Cortex of kidney (tissue), 1 donor: ENCODE measurements at places on chromosomes 6 and 20.
A peak's percentile ranks its signal among the peaks of the same experiment; 100 is the strongest.

GRCh38 chr6:32709625-32710024 lies 31.6 kb upstream of the HLA-DQA2 start:
- DNase-seq, result no peak

DNA sequence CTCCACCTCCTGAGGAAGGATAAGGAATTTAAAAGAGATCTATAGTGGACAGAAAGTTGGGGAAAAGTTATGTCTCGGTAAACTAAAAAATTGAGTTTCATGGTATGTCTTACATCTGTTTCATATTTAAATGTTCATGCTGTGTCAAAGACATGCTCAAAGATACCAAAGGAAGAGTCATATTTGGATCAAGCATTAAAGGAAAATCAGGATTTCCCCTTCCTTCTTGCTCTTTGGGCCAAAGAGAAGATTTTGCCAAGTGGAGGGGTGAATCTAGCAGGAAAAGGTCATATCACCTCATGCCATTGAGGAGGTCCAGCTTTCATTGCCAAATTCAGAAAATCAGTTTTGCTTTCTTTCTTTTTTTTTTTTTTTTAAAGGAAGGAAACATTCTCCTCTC lies 192.4 kb downstream of the OGFRL1 start:
- no peak for DNase-seq

DNA sequence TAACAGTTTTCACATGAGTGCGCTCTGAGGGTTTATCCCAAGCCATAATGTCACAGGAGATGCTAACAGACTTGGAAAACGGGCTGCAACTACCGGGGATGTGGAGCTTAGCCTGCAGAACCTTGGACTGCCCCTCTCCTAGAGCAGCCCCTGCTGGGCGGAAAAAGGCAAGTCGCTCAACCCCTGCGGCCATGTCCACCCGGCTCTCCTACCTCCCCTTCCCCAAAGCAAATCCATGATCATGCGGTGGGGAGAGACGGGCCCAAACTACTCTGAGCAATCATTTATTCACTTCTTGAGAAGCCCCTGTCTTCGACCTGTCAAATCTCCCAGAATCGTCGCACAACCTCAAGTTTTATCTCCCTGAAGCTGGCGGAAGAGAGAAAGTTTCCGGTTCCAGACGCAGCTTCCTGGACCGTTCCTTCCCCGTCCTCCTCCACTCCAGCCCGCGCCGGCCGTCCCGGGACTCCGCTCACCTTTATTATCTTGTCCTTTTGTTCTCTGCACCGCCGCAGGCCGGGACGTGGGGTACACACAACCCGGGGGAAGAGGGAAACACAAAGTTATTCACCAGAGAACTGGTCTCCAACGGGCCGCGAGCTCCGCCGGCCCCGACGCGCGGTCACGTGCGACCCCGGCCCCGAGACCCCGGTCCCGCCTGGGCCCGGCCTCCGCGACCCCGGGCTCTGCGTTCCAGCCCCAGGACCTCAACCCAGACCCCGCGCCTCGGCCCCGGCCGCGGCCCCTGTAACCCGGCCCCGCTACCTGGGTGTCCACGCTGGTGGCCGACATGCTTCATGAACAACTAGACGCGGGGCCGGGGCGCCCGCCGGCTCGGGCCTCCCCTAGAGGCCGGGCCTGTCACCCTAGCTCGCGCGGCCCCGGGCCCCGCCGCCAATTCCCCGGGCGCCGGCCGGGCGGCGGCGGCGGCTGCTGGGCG lies 560 bp downstream of the YTHDF1 start:
- no peak for DNase-seq

- no peak for DNase-seq
These were observed 378.1 kb downstream of the BTBD9 start for GRCh38 chr6:38261626-38262025.

GRCh38 chr6:140205795-140206593 lies 831.5 kb upstream of the CITED2 start:
- DNase-seq, result no peak

- no peak for DNase-seq
These were observed 44.3 kb downstream of the TPD52L1 start for GRCh38 chr6:125197795-125198269.

DNA sequence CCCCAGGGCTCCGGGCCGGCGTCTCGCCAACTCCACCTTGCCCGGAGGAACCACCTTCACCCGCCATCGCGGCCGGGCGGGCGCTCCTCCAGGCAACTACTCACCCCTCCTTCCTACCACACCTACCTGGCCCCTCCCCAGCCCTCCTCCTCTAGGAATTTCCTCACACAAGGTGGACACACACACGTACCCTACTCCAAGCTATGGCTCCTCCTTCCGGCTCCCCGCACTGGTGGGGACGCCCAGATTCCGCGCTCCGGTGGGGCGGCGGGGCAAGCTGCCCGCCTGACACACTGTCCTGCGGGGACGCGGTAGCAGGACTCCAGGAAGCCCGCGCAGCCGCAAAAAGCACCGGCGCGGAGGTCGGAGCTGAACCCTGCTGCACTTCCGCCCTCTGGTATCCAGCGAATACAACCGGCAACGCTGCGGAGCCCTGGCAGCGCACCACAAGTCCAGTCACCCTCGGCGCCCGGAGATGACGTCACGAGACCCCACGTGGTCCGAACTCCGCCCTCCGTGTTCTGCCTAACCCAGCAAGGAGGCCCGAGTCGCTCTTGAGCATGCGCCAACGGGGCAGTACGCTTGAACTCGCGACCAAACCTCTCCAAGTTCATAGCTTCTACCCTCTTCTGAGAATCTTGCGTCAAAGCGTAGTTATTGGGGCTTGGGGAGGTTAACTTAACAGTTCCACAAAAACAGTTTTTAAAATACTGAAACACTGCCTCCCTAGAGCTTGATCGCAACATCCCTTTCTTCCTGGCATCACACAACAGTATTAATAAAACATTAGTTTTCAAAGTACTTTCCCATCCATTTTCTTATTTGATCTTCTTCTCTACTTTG lies at the start of gene ATG5:
ATG5 (minus strand) TSS at position 425 of the 843 bp plus-strand sequence. CDS start 9,552 bp downstream, outside the sequence.
- DNase-seq, result peak; percentile 97

GRCh38 chr20:23153696-23154341 lies 67.7 kb upstream of the CD93 start:
- DNase-seq, result no peak

DNA sequence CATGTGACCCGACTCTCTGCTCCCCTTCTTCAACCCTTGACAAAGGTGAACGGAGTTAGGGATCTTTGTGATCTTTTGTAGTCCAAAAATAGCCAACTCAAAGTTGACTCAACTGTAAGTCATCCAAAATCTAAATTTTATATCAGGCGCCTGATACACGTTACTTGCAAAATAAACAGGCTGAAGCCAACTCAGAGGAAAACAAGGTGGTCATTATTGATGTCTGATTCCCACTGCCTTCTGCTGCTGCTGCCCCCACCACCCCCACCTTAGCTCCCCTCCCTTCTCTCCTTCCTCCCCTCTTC lies 13.2 kb upstream of the RNF8 start:
- DNase-seq, result no peak

DNA sequence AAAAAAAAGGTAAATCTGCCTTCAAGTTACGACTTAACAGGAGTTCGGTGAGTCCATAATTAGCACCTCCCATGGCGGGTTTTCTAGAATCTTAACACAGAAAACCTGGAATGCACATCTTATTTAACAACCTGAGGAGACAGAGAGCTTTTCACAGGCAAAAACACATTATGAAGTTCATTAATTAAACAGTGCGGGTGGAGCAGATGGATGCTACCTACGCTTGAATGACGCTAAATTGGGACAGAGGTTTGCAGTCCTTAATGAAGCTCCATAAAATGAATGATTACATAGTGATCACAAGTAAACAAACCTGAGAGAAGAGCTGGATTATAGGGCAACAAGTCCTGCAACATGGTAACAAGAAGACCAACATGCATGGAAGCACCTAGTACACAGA lies 81.0 kb downstream of the INSM1 start:
- no peak for DNase-seq

GRCh38 chr6:89999945-90000825 lies 105.9 kb downstream of the GJA10 start:
- DNase-seq, result no peak

DNA sequence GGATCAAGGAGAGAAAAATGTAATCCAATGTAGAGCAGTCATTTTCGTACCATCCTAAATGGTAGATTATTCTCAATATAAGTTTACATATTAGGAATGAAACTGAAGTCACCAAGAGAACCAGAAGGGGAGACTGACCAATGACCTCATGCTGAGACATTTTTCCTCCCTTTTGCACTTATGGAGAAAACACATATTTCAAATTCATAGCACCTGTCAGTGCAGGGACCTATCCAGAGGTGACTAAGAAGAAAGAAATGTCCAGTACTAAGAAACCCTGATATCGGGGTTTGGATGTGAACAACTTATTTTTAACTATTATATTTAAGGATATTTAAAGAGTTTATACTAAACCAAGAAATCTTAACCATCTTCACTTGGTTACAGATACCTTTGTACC lies 16.6 kb upstream of the LYRM2 start:
- no peak for DNase-seq

GRCh38 chr6:40672087-40672486 lies 84.9 kb upstream of the LRFN2 start:
- no peak for DNase-seq

DNA sequence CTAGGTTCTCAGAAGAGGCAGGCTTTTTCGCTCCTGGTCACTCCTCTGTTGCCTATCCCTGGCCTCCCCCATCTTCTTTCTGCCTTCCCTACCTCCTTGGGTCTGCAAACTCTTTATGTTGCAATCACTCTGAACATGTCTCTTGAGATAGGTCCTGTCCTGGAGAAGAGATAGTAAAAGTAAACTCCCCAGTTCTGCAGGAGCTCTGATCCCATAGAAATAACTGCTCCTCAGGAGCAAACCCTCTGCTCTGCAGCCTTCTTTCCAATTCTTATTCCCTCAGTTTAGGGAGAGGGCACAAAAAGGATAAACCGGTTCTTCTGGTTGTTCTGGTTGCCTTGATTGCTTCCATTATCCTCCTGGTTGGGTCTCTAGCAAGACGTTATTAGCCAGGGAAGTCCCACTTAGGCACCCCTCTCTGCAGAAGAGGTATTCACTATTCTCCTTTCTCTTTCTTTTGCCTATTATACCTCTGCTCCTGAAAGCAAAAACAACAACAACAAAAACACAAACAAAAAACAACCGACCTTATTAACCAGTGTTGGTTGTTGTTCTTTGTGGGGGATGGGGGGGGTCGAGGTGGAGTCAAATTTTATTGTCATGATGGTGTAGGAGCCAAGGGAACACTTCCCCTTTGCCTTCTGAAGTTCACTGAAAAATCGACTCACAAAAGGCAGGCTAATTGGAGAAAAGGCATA lies 973 bp downstream of the TRIM38 start:
- no peak for DNase-seq

- DNase-seq, result no peak
These were observed 210.1 kb downstream of the SYNDIG1 start for GRCh38 chr20:24679448-24680047.

DNA sequence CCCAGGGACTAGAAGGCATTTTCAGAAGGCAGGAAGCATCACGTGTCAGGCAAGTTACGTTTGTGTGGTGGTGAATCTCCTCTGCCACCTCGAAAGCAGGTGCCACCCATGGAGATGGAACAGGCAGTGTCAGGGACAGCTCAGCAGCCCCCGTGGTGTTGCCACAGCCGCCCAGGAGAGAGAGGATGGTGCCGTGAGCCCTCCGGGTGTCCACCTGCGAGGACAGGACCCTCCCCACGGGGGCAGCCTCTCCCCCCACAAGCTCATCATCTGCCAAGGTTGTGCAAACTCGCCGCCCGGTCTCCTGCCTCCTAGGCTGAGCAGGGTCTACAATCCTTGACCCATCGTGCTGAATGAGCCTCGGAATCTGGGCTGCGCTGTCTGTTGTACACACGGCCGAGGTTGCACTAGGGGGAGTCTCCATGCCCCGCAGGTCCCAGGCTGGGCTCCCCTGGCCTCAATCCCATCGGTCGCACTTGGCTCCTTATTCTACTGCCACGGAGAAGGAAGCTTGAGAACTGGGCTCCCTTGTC lies 40.1 kb downstream of the DACT2 start:
- DNase-seq, result no peak

GRCh38 chr6:109345986-109346385 lies 36.3 kb downstream of the CD164 start:
- DNase-seq, result no peak

DNA sequence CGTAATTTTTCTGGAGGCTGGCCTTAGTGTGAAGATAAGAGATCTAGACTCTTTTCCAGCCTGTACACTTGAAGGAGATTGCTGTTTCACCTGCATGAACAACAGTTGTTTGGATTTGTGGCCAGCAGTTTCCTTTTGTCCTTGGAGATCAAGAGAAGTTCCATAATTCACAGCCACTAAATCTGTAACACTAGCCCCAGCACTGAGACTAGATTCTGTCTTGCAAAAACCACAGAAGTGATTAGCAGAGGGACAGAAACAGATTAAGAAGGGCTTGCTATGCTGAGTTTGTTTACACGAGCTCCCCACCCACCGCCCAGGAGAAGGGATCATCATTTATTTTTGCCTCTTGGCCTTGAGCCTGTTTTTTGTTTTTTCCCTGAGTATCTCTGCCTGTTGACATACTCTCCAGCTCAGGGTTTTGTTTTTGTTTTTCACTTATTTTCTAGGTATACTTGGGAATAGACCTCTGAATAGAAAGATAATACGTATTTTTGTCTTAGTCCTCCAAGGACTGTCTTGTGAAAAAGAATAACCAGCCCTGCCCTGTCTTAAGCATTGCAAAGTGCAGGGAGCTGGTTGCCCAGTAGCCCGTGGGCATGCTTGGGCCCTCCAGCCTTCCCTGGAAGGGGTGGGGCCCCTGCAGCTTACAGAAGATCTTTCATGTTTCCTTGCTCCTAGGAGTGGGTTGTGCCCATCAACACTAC lies 93.1 kb upstream of the SOX4 start:
- DNase-seq, result no peak

DNA sequence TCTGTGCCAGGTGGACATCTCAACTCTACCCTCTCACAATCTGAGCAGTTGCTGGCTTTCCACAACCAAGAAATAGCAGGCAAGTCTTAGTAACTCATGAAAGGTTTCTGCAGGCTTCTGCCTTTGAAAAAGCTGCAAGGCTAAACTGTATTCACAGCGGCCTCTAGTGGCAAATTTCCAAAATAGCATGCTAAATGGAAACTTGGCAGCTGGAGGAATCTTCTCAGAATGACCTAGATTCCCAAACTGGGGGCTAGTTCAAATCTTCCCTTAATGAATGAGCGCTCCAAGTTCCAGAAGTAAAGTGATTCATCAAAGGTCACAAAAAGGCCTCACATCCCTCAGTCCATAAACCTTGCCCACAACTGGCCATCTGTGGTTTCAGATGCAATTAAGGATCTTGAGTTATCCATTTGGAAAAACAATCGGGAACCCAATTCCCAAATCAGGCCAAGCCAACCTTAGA lies 11.9 kb upstream of the CPNE5 start:
- DNase-seq, result no peak
